Muscle of back (tissue), 13 donors: ENCODE measurements at places on chromosomes 7 and 10.

DNA sequence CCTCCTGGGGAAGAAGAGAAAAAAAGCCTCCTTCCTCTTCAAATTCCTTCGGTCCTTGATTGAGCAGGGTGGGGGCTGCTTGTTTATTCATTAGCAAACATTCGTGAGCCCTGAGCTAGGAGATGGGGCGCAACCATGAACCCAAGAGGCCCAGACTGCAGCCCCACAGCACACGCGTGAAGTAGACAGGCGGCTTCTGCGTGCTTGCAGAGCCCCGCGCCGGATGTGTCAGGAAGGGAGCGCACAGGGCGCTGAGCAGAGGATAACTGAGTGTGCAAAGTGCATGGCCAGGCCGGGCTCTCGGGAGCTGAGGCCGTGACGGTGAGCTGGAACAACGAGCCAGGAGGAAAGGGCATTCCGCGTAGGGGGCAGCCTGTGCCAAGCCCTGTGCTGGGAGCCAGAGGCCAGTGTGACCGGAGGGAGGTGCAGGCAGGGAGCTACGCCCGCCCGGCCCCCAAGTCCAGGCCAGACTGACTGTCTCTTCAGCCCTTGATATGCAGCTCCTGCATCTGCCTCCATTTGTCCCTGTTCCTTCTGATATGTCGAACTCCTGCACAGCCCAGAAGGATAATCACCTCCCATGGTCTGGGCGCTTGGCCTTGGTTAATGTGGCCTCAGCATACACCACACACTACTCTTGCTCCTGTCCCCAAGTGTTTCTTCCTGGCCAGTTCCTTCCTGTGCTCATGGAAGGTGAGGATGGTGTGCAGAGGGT lies 4.6 kb downstream of the FOXL3 start:
- no peak for DNase-seq

DNA sequence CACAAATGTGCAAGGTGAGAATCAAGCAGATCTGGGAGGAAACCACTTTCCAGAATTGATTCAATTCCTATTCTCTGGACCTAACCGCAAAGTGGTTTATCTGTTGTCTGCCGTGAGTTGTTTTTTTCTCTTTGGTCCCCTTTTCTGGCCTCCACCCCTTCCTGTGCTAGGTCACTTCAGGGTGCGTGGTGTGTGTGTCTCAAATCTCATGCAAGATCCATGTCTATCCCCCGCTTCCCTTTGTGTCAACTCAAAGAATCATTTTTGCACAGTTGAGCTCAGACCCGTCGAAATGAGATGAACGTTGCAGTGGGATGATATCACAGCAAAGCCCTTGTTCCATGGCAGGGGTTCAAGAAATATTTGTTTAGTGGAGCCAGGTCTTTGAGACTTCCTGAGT lies 184.5 kb downstream of the GATA3 start:
- DNase-seq, result no peak

- no peak for DNase-seq
These were observed 15.5 kb upstream of the ICA1 start for GRCh38 chr7:8277394-8277982.

GRCh38 chr10:103062854-103063590 lies 130.1 kb downstream of the NT5C2 start:
- DNase-seq, result no peak

DNA sequence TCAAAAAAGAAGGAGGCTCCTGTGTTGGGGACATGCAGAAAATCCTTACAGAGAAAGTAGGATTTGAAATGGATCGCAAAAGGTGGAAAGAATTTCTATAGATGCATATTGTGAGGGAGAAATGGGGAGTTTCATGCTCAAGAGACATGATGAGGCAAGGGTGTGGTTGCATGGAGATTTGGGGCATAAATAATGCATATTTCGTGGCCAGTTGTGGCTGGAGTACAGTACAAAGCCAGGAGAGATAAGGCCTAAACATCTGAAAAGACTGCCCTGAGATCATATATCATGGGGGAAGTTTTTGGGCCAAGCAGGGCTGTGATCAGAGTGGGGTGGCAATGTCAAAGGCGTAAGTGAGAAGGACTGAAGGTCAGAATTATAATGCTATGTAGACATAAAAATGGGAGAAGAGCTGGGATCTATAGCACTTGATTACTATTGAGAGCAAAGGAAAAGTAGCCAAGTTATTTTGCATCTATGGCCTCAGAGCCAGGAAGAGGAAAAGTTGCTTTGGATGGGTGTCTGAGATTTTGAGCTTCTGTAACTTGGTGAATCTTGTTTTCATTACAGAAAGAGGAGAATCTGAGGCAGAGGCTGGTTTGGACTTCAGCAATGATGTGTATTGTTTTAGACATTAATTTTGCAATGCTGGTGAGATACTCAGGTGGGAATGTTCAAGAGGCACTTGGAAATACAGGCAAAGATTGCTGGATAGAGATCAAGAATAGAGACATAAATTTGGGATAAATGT lies 166.6 kb downstream of the INHBA start:
- no peak for DNase-seq
